Daoy (cell line): ENCODE measurements at places on chromosomes 5 and 9. TPM values are rescaled to one million over a fixed set of nuclear protein-coding genes. Genes with fewer than 3 reads are reported as not detected.

DNA sequence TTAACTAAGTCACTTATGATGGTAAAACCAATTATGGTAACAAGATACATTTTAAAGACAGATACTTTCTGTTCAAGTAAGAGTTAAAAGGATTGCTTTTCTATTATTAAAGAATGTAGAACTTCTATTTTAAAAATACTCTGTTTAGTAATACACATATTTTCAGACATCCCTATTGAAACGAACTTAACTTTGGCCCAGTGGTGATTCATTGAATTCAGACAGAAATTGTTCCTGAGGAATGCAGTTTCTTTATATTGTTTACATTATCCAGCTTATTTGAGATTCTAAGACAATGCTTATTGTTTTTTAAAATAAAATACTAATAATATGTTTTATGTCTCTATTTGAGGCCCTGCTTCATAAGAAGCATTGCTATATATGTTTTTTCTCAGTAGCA lies 816.4 kb downstream of the SEMA5A start:
- no peak for DNase-seq

DNA sequence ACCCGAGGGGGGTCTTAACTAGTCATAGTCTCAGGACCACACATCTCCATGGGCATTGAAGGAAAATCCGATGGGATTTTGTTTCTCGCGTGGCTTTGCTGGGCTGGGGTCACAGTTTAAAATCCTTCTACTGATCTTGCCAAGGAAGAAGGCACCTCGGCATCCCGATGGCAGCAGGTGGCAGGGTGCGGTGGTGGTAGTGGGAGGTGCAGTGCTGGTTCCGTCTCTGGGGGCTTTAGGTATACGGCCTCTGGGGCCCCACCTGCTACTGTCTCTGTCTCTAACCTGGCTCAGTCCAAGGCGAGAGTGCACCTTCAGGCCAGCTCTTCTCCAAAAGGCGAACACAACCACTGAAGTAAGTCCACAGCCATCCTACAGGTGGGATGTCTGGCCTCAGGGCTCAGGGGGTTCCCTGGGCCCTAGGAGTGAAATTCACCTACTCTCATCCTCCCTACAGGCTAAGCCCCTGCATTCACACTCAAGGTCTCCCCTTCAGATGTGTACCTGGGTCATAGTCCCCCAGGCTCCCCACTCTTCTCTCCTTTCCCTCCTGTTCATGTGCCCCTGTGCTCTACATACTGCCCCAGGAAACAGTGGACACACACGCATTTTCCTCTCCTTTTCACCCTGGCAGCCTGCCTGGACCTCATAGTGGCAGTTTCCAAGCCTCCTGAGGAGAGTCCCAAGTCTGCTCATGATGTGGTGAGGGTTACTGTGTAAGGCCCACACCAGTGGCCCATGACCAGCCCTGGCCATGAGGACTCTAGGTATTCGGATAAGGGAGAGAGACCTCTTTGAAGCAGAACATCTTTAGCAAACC lies 736 bp upstream of the FCN2 start:
- no peak for DNase-seq

- no peak for DNase-seq
Measured at GRCh38 chr5:142235870-142236672, 88.8 kb downstream of the SPRY4 start.

DNA sequence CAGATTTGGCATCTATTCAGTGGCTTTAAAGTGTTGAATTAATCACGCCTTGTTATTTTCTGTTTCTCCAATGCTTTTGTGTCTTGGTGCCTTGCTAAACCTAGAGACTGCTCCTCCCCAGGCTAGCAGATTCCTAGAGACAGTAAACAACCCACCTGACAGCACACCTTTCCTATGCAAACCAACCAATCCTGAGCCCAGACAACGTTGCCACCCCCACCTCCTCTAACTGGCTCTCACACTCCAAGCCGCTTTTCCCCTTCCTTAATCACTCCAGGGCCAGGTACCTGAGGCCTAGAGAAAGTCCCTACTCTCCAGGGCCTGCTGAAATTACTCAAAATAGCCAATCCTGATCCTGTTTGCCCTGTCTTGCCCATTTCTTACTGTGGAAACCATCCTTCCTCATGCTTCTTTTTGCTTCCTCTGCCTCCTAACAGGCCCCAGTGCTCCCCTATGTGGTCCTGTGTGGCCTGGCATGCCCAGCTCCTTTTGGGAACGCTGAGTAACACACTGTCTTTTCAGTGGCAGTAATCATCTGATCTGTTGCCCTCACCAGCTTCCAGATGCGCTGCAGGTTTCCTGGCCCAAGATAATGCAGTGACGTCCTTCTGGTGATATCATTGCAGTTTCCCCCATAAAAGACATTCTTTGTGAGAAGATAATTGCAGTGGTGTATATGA lies 53.4 kb downstream of the GAS1 start:
- no peak for DNase-seq

DNA sequence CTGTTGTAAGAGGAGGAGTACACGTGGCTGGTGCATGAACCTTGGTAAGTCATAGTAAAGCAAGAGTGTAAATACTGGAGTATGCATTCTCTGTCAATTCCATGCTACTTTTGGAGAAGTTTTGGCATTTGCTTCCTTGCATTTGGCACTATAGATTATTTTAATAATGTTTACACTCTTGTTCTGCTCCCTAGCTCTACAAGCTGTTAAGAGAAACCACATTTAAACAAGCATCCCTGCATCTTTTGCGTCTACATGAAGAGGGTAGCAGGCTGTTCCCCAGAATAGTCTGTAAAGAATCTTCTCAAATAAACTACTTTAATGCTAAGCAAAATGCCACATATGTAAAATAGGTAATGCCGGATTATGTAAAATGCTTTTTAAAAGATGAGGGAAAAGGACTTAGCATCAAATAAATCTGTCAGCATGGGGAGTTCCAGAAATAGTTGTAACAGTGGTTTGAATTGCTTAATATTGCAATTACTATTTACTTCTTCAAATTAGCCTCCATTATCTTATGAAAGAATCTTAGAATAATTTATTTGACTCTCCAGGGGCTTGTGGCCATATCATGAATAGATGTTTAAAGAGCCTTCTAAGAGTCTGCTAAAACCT lies 2127.3 kb upstream of the WWC1 start:
- no peak for DNase-seq

DNA sequence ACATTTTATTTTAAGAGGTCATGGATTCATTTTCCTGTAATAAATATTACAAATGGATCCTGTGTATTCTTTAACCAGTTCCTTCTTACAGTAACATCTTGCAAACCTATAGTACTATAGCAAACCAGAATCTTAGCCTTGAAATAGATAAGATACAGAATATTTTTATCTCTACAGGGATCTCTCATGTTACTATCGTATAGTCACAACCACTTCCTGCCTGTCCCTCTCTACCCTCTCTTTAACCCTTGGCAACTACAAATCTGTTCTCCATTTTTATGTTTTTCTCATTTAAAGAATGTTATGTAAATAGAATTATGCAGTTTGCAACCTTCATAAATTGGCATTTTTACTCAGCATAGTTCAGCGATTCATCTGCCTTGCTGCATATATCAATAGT lies 454.0 kb downstream of the DIRAS2 start:
- no peak for DNase-seq

DNA sequence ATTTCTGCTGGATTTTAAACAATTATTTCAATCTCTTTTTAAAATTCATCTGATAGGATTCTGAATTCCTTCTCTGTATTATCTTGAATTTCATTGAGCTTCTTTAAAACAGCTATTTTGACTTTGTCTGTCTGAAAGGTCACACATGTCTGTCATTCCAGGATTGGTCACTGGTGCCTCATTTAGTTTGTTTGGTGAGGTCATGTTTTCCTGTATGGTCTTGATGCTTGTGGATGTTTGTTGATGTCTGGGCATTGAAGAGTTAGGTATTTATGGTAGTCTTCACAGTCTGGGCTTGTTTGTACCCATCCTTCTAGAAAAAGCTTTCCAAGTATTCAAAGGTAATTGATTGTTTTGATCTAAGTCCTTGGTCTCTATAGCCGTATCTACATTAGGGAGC lies 39.1 kb downstream of the DENND4C start:
- no peak for DNase-seq

DNA sequence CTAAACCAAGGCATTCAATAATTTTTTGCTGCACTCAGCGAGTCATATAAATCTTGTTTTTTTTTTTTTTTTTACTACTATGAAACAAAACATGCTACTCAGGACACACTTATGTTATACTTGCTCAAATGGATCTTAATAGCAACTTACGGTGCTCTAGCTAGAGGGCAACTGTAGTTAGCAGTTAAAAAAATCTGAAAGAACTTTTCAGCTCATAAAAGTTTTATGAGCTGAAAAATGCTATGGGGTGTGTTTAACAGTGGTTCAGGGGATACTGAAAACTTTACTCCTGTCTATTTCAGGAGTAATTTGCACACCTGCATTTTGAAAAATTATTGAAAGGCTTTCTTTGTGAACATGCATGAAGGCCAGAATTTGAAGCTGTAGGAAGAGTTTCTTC lies 53.4 kb downstream of the VCAN start:
- no peak for DNase-seq

GRCh38 chr5:119290161-119290569 lies 65.7 kb upstream of the TNFAIP8 start:
- DNase-seq = peak; percentile 48

DNA sequence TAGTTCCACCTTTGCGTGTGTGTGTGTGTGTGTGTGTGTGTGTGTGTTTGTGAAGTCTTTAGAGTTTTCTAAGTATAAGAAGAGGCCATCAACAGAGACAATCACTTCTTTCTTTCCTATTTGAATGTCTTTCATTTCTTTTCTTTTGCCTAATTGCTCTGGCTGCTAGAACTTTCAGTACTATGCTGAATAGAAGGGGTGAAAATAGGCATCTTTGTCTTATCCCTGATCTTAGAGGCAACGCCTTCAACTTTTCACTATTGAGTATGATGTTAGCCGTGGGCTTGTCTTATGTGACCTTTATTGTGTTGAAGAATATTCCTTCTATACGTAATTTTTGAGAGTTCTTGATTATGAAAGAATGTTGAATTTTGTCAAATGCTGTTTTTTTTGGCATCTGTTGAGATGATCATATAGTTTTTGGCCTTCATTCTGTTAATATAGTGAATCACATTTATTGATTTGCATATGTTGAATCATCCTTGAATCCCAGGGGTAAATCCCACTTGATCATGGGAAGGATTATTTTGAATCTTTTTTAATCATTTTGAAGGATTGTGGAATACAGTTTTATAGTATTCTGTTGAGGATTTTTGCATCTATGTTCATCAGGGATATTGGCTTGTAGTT lies 134.8 kb upstream of the CD180 start:
- DNase-seq = no peak

The HK3 gene
- not detected in 2 replicates for total RNA-seq

The KLHL3 gene
- 0.15 and 0.80 TPM in 2 replicates for total RNA-seq

The CATSPER3 gene
- total RNA-seq = 0.06 TPM in 1 of 2 replicates, not detected in the other
